KG1 (cell line): ENCODE measurements at places on chromosomes 16 and 17.
A peak's percentile ranks its signal among the peaks of the same experiment; 100 is the strongest.

DNA sequence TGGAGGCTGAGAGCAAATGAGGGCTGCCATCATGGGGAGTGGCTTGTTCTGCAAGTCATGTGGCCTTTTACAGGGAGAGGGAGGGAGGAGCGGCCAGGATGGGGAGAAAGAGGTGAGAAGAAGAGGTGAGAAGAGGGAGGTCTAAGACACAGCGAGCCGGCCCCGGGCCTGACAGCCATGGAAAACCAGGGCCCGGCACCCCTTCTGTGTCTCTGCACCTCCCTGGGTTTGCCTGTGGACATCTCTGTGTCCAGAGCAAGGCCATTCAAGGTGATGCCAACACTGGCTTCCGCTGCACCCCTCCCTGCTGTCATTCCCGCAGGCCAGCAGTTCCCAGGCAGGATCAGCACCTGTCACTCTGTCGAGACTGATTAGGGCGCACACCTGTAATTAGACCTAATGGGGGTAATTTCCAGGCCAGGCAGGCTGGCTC, 75.6 kb downstream of the MGAT5B start:
- DNase-seq = no peak

DNA sequence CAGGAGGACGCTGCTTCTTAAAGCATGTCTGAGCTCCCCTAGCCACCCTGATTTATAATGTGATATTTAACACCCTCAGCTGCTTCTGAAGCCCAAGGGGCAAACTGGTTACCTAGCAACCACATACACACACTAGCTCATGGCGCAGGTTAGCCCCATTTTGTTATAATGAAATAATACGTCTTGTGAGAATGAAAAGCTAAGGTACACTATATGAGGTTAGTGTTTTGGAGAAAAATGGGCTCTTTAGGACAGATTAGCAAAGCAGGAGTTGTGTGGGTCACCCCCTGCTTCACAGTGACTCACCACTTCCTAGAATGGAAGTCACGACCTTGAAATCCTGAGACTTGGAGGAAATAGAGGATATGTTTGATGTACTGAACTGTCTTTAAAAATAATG, 404.8 kb upstream of the HSBP1 start:
- DNase-seq = no peak

DNA sequence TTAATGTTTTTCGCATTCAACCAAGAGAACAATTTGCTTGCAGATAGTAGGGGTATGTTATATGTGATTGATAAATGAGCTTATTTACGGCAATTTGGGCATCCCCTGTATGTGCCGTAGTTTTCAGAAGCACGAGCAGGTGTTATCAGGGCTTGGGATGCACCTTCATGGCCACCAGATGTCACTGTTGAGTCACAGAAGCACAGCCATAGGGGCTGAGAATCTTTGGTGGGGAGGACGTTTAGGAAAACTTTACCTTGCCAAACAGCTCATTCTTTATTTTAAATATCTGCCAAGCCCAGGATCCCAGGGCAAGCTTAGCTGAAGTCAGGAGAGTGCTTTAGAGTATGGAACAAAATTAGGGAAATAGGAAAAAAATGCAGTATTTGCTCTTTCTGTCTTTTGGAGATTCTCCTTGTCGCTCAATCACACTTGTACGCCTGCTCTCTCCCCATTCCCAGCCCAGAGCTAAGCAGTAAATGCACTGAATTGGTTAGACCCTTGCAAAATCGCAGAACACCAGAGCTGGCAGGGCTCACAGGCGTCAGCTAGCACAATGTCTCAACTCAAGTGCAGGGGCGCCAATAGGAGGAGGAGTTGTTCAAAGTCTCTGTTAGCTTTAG, 93.6 kb upstream of the MPHOSPH6 start:
- DNase-seq = peak; percentile 47

- no peak for DNase-seq
Measured at GRCh38 chr16:27327586-27327915, 13.8 kb downstream of the IL4R start.

DNA sequence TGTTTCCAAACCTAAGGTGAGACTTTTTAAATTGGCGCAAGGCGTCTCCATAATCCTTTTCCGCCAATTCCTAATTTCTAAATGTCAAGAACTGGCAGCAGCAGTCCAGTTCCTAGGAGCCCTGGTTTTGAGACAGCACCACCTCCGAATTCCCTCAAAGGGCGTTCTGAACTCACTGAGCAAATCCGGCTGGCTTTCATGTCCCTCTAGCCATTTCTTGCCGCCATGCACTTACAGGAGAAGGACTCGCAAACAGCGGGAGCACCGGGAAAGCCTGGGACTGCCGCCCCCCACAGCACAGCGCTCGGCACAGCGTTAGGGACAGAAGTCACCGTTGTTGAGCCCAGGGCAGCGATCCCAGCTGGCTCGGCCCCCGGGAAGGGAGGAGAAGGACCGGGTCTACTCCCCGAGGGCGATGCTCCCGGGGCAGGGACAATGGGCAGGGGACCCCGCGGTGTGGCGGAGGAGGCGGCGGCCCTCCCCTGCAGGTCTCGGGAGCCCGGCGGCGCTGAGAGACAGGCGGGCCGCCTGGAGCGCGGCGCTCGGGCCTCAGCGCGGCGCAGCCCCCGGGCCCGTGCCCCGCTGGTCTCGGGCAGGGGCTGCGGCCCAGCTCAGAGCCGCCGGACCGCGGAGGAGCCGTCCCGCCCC, 545 bp downstream of the ARHGAP17 start:
- no peak for DNase-seq

- no peak for DNase-seq
Measured at GRCh38 chr17:72618001-72618509, 474.4 kb downstream of the SLC39A11 start.

DNA sequence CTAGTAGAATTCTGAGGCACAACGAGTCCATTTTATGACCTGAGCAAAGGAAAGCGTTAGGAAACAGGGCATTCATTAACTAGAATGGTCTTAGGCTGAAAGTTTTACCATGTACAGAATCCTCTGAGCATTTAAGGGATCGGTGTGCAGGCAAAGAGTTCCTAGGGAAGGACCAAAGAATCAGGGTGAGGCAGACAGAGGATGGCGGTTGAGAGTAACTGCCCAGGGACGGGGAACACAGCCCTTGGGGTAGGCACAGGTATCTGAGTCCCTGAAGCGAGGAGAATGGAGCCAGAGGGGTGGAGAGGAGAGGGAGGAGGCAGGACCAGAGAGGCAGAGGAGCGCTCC, 14.0 kb upstream of the ITGB3 start:
- DNase-seq = no peak
